ENCODE measurements at places on chromosomes 7 and 10.

- DNase-seq, result no peak
Observed at GRCh38 chr10:100579261-100580090, 43.7 kb downstream of the HIF1AN start.

DNA sequence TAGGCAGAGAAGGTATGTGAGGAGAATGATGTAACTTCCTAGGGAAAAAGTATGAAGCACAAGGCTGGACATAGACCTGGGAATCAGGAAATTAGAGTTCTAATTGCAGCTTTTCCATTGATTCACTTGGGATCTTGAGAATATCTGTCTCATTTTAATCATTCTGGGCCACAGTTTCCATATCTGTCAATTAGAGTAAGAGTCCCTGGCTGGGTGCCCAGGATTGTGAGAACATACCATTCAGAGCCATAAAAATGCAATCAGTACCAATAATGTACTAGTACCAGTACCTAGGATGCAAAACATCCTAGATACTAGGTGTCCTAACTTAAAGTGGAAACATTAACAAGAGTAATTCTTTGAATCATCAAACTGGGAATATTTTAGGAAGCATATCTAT, 29.6 kb downstream of the CAV1 start:
- DNase-seq, result peak; percentile 50

- DNase-seq, result no peak
Observed at GRCh38 chr10:126059076-126059826, 162.9 kb downstream of the FANK1 start.

GRCh38 chr10:58956926-58957325, 219.5 kb upstream of the PHYHIPL start:
- no peak for DNase-seq

- no peak for DNase-seq
Observed at GRCh38 chr7:66731986-66732385, 8.5 kb upstream of the RABGEF1 start.

DNA sequence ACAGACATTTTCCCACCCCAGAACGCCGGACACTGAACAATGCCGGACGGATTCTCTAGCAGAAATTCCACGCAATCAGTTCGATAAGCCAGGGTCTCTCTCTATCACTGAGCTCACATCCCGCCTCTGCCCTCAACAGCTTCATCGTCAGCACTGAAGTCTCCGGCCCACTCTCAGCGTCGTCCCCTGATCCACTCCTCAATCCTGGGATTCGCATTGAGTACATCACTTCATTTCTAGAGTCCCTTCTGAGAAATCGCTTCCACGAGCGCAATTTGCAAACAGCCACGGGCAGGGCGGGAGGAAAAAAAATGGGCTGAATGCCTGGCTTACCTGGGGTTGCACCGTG, 365 bp downstream of the YME1L1 start:
- no peak for DNase-seq

DNA sequence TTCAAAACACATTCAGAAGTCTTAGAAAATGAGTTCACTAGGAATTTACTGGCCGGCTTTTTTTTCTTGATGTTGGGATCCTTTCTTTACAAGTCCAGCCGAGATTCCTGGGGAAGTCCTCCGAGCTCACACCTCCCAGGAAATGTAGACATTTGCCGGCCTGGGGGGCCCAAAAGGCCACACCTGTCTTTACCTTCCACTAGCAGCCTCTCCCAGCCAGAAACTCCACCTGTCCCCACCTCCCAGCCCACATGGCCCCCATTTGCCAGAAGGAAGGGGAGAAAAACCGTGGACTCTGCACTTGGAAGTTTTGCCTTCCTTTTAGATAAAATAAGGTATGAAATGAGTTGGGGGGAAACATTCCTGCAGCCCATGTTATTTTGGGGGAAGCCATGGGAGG, 27.6 kb upstream of the EMX2 start:
- DNase-seq, result no peak

DNA sequence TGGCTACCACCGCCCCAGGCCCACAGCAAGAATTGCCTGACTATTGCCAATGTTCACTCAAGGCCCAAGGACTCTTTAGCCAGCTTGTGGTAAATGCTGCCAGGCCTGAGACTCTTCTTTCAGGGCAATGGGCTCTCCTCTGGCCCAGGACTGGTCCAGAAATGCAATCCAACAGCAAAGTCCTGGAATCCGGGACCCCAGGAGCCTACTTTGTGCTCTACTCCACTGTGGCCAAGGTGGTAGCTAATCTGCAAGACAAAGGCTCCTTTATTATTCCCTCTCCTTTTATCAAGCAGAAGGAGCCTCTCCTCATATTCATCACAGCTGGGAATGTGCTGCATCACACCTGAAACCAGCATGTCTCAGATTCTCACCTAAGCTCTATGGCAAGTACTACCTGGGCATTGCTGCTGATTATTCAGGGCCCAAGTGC, 107.6 kb upstream of the PRSS58 start:
- DNase-seq, result no peak

DNA sequence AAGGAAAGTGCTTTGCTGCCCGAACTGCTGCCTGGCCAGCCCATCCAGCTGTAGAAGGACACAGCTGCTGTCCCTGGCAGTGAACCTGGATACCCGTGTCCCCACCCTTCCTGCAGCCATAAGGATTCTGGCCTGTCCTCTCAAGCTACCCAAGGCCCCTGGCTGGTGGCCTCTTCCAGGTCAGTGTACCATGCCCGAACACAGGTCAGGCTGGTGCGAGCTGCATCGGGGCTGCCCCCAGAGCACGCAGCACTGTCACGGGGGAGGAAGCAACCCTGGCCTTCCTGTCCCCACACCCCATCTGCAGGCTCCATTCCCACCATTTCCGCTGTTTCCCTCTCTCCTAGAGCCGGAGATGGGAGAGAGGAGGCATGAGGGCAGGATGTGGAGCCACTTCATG, 30.5 kb upstream of the PWWP2B start:
- DNase-seq, result no peak

- DNase-seq, result no peak
Observed at GRCh38 chr10:54120806-54121205, 680.2 kb downstream of the PCDH15 start.

GRCh38 chr10:103645141-103646054, 151.9 kb downstream of the NEURL1 start:
- DNase-seq, result peak; percentile 75

- no peak for DNase-seq
Observed at GRCh38 chr7:158812684-158813083, 16.6 kb downstream of the ESYT2 start.

DNA sequence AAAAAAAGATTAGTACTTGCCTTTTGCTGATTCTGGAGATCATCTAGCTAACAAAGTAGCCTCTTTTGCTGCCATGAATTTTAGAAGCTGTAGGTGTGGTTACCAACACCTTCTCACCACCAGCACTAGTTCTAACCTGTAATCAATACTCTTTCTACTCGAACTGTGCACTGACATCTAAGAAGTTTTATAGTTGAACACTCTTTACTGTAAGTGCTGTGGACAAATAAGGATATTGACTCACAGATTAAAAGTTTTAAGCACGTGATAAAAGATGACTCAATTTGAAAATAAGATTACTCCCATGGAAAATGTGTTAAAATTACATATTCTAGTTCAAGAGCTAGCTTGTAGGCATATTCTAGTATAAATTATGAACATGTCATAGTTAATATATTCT, 89.9 kb downstream of the REEP3 start:
- DNase-seq, result no peak

DNA sequence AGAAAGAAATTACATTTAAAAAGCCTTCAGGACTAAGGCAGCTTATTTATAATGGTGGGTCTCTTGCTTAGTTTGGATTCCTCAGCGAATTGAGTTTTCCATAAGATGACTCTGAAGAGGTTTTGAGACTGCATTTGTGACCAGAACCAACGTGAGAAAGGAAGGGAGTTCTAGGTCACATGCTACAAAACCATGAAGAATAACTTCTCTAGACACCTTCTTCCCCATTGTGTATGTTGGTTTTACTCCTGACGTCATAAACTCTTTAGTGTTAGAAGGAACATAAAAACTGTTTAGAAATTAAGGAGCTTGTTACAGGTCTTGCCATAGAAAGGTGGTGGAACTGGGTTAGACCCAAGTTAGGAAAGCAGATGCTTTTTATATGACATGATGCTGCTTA, 11.1 kb downstream of the PTPN12 start:
- DNase-seq, result no peak

- DNase-seq, result peak; percentile 3
Observed at GRCh38 chr7:86904949-86905834, 154.3 kb downstream of the ELAPOR2 start.

DNA sequence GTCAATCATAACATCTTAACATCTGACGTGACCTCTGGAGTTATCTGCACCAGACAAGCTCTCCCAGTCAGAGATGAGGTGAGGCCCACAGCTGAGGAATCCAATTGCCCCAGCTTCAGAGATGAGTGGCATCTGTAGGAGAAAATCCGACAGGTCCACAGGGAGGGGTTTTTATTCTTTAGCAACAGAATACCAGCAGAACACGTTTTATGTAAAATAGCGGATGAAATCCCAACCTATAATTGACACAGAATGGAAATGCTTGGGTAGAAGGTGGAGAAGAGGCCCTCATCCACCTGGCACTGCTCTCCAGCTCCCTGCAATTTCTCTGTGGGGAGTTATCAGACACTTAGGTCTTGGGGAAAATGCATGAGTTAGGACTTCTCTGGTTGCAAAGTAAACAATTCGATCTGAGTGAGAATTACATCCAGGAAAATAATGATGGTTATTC, 144.2 kb upstream of the NRP1 start:
- no peak for DNase-seq
